ENCODE measurements at places on chromosomes 2 and 18.

GRCh38 chr2:162267996-162268395 is 24.8 kb upstream of the FAP start:
- no peak for DNase-seq

DNA sequence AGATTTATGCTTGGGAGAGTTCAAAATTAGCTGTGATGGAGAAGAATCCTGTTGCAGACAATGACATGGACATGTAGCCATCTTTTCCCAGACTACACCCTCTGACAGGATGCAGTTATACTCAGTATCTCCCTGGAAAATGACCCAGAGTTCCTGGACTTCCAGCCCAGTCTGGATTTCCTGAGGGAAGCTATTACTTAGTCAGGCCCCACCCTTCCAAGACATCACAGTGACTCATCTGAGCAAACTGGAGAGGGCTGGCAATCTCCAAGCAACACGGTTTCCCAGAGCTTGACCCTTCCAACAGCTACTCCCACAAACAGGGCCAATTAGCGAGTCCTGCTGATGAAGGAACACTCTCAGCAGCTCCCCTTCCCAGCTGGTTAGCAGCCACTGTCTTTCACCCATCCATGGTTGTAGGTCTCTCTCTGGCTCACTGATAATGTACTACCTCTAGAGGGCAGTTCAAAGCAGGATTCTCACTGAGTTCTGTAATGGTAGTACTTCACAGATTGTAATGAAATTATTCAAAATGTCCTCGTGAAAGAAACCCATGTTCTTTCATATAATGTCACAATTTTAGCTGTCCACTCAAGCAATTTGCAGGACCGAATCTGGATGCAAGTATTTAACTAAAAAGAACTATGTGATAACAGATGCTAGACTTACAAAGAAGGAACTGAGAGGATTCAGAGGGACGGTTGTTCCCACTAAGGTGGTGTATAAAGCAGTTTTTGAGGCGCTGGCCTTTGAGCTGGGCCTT is 110.2 kb downstream of the MDH1 start:
- DNase-seq = peak; percentile 84

DNA sequence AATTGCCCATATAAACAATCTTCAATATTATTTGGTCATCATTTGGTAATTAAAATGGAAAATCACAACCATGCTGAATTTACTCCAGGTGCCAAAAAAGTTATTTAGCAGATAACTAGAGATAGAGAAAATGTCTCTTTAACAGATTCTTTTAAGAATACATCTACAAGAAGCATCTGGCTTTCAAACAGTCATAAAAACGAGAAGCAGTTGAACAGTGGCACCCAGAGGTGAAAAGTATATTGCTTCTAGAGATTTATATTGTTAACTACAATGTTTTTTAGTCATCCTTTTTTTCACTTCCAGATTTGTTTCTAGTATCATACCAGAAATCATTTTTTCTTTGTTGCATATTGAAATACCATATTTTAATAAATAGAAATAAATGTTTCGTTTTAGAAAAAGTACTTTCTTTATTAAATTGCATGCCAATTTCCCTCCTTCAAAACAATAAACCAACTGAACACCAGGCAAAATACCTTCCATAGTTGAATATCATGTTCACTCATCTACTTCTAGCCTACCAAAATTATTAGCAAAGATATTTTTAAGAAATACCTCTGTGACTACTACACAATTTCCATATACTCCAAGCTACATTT is 65.4 kb upstream of the HNRNPA3 start:
- DNase-seq = peak; percentile 78

DNA sequence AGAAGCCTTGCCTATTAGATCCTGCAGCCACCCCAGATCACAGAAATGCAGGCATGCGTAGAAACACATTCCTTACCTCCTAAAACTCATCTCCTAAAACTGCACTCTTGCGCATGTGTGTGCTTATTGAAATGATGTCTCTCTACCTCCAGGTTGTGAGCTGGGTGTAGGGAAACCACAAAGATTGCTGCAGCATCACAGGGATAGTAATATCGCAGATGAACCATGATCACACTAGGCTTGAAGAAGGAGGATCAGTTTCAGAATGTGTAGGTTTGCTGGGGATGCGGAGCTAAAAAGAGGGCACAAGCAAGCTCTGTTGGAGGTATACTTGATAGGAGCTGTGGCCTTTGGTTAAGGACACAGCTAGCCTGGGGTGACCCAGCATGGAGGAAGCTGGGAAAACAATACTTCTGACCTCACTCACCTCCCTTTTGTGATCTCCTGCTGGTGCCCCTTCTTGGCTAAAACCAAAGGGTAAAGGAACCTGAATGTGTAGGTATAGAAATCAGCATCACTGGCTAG is 118.8 kb downstream of the SETBP1 start:
- no peak for DNase-seq

DNA sequence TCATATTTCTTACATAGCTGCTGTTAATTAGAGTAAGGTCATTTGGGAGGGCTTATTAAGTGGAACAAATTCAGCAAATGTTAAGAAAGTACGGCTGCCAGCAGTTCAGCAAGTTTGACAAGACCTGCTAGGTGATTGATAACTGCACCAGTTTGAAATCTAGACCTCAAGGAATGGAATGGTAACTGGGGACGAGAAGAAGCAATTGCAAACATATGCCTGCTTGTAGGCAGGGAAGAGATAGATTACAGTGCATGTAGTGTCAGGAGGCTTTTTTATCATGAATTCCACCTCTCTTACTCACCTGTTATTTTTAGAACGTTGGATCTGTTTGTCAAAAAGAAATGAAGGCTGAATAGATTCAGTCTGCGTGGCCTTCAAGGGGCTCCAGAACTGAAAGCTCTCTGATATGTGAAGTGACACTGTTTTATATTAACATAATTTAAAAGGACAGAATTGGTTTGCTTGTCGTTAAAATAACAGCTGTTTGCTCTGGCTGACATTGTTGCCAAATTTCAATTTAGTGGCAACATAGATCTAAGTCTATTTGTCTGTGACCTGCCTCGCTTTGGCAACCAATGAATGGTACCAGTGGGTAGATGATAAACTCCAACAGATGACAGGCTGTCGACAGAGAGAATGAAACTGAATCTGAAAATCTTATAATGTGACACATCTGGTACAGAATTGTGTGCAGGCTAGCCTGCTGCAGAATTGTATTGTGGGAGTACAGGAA is 199.3 kb downstream of the ZNF407 start:
- no peak for DNase-seq

- no peak for DNase-seq
Measured at GRCh38 chr2:64424416-64424987, 29.5 kb upstream of the LGALSL start.

DNA sequence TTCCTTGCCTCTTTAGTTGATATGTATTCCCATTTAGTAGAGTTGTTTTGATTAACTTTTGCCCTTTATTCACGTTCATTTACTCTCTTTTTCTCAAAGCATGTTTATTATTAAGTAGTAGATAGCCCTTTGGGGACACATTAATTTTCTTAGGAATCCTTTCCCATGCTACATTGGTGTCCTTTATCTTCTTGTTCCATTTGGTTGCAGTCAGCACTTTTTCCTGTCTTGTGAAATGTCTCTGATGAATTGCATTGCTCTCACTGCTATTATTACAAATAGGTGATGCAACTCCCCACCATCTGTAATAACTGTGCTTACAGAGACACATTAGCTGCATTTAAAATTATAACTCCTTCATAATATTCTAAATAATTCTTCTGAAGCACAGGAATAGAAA is 428.5 kb upstream of the CNTNAP5 start:
- DNase-seq = no peak

DNA sequence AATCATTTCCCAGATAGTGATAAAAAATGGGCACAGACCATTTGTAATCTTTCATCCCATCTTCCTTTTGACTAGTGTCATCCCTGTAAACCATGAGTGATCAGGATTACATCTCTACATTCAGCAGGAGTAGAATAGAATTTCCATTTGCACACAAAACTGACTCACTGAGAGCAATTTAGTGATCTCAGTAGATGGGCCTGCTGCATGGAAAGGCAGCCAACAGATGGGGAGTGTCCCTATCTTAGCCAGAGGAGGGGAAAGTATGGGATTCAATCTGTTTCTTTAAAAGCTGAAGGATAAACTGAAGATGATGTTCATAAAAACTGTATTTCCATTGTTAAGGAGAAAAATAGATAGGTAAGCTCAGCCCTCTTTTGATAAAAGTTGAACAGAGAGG is 441.7 kb downstream of the ZNF521 start:
- no peak for DNase-seq

GRCh38 chr2:86396291-86396785 is 44.8 kb upstream of the KDM3A start:
- DNase-seq = peak; percentile 59

DNA sequence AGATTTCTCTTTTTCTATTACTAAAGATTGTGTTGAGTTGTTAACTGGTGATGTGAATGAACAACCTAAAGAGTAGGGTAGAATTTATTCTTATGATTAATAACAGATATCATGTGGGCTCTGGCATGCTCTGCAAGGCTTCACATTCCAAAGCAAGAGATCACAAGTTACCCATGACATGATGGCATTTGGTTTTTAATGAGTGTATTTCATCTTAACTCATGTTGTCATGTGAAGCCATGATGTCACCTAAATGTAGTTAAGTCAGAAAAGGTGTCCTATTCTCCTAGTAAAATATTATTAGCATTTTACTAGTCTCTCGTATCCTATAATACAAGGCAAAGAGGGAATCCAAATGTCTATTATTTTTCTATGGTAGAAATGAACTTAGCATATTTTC is 678.0 kb downstream of the ARHGAP15 start:
- DNase-seq = no peak

DNA sequence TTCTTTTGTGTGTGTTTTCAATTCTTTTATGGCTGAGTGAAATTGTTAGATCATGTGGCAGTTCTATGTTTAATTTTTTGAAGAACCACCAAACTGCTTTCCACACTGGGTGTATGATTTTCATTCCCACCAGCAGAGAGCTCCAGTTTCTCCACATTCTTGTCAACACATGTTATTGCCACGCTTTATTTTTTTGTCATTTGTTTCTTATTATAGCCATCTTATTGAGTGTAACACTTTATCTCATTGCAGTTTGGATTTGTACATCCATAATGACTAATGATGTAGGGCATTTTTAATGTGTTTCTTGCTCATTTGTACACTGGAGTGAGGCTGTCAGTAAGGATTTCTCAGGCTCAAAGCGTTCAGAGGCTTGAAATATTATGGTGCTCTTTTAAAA is 184.2 kb downstream of the PIEZO2 start:
- no peak for DNase-seq

GRCh38 chr2:68726100-68726499 is 8.5 kb upstream of the ARHGAP25 start:
- DNase-seq = no peak

- DNase-seq = no peak
Measured at GRCh38 chr2:55112229-55113031, 62.2 kb upstream of the RTN4 start.

DNA sequence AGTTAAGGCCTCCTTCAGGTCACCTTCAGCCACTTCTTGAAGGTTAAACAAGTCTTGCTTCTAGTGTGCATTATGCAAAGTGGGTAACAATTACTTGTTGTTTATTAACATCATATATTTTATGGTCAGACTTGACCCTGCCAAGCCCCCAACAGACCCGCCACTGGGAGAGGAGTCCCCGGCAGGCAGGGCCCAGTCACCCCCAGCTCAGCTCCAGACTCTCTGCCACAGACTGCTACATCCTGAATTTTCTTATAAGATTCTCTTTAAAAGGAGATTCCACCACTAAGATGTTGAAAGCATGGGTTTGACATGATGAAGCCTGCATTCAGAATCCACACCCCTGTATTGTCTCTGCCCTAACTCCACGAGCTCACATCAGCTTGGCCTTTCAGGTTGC is 174.3 kb upstream of the ARL4C start:
- DNase-seq = no peak

DNA sequence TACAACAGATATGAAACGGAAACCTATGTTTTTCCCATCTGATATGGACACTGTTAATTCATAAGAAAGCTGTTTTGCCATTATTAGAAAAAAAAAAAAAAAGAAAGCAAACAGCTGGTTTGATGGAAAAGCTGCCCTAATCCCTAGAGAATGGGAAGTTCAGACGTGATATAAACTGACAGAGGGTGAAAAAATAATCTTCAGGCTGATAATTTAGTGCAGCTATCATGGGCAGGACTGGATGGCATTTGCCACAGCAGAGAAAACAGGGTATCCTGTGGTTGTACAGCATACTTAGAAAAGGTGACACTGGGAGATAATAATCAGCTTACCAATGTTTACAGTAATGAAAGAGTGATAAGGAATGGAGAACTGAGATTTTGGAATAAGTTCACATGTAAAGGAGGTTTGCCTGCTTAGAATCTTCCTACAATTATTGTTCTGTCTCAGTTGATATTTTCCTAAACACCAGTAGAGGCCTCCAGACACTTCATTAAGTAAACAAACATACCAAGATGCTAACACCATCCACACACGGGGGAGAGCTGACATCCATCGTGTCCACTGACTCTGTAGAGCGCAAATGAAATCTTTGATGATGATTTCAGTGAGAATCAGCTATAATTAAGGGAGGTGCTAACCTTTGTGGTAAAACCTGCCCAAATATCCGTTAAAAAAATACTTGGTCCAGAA is 211.6 kb upstream of the MMADHC start:
- peak; percentile 6 for DNase-seq

DNA sequence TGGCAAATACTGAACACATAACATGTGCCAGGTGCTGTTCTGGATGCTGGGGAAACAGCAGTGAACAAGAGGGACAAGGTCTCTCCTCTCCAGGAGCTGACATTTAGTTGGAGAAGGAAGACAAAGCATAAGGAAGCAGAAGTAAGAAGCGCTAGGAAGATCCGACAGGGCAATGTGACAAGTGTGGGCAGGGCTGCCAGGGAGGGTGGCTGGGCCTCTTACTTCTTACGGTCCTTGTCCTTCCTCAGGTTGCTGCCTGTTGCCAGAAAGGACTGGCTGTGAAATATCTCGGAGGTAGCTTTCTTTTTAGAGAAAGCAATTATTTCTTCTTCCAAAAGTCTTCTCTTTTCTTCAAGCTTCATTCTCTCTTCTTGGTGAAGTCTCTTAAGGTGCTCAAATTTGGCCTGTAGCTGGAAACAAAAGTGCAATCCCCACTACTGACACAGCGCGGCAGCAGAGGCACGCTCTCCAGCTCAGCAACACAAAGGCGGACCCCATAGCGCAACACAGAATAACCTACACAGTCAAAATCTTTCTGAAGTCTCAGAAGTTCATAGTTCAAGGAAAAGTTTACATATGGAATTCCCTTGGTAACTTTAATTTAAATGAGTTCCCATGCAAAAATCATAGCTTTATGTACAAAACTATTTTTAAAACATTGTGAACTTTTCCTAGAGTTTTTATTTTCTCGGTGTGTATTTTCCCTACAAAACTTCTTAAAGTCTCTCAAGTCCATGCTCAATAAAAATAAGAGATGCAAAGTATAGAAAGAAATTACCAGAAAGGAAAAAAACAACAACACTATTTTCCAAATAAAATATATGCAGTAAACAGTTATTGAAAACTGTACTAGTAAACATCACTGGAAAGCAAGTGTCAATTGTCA is 67.7 kb downstream of the SEPTIN10 start:
- peak; percentile 73 for DNase-seq

GRCh38 chr2:130966775-130967490 is 126.3 kb downstream of the FAM168B start:
- DNase-seq = peak; percentile 17

- DNase-seq = no peak
Measured at GRCh38 chr2:11004199-11004598, 92.5 kb downstream of the KCNF1 start.
